Cardiac muscle cell (in vitro differentiated cells and primary cell): ENCODE measurements at places on chromosomes 1 and 21.

DNA sequence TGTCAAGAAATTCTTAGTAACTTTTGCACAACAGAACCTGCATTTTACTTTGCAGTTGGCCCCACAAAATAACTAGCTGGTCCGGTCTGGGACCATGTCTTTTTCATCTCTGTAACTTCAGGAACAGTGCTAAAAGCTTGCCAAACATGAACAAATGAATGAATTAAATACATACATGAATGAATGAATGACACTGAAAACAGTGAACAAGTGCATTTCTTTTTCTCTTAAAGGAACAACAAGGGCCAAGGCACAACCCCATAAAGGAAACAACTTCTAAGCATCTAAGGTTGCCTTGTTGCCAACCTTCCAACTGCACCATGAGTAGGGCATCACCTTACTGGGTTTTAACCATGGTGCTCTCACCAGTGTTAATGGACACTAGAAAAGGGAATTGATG, 534.4 kb upstream of the PKN2 start:
- DNase-seq: no peak

DNA sequence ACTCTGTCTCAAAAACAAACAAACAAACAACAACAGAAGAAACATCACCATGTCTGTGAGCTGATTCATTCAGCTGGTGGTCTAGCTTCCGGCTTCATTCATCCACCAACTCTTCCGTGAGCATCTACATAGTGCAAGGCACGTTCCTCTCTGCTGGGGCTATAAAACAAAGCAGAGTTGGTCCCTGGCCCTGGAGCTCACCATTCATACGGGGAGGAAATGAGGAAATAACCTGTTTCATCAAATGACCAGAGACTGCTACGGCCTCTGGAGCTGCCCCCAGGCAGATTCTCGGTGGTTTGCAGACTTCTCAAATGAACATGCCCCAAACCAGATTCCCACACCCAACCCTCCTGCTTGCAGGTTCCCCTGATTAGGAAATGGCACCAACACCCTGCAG, 41.0 kb upstream of the ID3 start:
- no peak for DNase-seq

GRCh38 chr1:199208847-199209246, 570.0 kb downstream of the PTPRC start:
- no peak for DNase-seq

DNA sequence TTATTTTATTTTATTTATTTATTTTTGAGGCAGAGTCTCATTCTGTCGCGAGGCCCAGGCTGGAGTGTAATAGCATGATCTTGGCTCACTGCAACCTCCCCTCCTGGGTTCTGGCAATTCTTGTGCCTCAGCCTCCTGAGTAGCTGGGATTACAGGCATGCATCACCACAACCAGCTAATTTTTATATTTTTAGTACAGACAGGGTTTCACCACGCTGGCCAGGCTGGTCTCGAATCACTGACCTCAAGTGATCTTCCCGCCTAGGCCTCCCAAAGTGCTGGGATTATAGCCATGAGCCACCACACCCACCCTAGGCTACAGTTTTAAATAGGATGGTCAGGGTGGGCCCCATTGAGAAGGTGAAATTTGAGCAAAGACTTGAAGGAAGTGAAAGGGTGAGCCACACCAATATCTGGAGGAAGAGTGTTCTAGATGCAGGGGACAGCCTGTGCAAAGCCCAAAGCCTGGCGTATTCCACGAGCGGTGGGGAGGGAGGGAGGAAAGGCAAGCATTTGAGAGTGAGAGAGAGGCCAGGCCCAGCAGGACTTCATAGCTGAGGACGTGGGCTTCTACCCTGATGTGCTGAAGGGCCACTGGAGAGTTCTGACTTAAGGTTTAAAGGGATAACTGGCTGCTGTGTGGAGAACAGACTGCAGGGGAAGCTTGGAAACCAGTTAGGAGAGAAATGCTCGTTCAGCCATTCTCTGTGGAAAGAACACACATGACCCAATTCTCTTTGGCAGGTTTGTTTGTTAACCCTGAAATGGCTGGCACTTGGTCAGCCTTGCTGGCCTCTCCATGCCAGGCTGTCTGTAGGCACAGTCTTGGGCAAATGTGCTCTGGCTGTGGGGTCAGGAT, 62.6 kb upstream of the FAM20B start:
- no peak for DNase-seq
